ENCODE measurements at places on chromosomes 13 and 19.

GRCh38 chr19:50743537-50743936 lies 20.4 kb downstream of the CLEC11A start:
- no peak for DNase-seq

- no peak for DNase-seq
Observed at GRCh38 chr13:21336609-21337349, 122.3 kb downstream of the ZDHHC20 start.

DNA sequence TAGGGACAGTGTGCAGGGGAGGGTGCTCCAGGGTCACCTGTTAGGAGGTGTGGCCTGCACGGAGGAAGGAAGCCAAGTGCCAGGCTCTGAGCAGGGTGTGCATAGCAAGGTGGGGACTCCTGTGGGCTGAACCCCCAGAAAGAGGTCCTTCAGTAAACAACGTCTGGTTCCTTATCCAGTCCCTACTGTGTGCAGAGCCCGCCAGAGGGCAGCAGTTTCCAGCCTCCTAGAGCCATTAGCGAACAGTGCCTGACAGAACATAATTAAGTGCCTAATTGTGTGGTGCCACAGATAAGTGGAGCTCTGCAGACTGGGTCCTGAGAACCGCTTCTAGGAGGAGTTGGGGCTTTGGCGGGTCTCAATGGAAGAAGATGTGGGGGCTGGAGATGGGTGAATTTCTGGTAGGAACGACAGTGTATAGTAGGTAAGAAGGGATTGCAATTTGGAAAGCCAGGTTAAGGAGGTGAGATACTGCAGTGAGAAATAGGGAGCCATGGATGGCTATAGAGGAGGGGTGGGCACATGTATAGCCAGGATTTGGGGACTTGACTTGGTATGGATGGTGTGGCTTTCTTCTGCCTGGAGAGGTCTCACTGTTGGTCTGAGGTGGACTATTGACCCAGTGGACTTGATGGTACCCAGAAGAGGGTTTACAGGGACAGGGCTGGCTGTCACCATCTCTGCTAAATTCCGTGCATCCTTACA lies 323.1 kb downstream of the ZNF536 start:
- no peak for DNase-seq

DNA sequence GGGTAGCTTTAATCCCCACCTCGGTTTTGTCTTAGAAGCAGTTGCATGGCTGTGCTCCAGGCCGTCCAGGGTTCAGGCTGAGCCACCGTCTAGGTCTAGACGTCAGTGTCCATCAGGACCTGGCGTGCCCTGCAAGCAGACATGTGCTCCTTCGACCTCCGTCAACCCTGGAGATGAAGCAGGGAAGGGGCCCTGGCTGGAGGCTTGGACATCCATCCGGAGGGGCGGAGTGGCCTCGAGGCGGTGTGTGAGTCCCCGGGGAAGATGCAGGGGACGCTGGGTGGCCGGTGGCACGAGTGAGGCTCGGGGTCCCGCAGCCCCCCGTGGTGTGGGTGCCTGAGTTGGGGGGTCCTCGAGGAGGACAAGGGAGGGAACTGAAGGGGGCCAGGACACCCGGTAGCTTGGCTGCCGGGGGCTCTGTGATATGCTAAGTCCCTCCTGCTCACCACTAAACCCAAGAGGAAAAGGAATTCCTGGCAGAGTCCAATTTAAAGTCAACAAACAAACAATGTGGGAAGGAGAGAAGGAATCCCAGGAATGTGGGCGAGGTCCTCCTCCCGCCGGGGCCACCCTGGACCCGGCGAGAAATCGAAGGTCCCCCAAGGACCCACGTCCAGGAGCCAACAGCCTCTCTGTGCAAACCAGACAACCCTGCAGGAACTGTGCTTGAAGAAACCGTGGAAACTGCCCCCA lies 14.9 kb upstream of the PTBP1 start:
- DNase-seq: no peak

GRCh38 chr19:410243-410781 lies 1.4 kb upstream of the C2CD4C start:
- DNase-seq: no peak

DNA sequence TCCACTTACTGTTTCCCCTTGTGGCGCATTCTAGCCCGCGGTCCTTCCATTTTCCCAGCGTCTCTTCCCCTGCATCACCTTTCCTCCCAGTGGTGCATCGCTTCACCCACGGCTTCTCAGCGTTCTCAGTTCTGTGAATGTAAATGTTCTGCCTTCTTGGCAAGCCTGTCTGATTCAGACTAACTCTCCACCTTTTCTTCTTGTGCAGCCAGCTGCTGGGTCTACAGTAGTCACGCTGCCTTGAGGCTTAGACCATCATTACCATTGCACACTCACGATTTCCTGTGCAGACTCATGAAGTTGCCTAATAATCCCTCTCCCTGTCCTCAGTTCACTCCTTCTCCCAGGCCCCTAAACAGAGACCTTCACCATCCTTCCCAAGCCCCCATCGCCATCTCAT lies 75.0 kb downstream of the DHRS12 start:
- DNase-seq: peak; percentile 22

GRCh38 chr13:66313413-66313812 lies 916.7 kb downstream of the PCDH9 start:
- no peak for DNase-seq

DNA sequence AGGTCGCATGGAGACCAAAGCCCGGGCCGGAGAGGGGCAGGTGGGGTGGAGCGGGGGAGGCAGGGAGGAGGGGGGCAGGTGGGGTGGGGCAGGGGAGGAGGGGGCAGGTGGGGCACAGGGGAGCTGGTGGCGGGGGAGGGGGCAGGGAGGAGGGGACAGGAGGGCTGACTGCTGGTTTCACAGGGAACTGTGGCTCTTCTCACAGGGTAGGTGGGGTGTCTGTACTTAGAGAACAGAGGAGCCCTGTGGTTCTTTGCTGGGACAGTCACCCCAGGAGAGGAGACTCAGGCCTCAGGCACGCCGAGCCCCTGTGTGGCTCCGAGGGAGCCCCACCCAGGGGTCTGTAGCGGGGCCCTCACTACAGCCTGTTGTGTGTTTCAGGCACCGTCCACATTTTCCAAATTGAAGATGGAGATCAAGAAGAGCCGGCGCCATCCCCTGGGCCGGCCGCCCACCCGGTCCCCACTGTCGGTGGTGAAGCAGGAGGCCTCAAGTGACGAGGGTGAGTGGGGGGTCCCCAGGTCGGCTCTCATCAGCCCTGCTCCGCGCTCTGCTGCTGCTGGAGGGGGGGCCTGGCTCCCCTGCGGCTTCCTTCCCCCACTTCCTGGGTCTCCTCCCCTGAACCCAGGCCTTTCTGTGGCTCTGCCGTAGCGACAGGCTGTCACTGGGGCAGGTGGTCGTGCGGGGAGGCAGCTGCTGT lies 162.7 kb downstream of the KDM4B start:
- no peak for DNase-seq

DNA sequence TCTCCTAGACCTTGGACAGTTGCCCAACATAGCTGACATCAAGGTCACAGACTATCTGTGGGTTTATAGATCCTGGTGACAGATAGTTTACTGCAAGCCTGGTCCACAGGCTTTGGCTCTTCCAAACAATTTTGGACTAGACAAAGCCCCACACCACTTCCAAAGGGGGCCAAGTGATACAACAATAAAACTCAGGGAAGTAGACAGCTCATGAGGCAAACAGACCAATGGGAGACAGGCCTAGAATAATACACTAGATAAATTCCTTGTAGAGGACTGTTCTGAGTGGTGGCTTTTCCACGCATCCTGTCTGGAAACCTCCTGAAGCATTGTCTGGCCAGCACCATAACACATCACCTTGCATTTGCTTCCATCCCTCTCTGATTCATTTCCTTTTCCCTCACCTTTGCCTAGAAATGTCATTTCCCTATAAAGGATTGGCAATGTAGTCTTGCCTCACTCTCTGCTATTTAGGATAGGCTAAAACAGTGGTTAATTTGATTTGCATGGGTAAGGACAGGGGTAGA lies 284.2 kb downstream of the POU4F1 start:
- no peak for DNase-seq

GRCh38 chr13:48431431-48431830 lies 18.5 kb upstream of the LPAR6 start:
- no peak for DNase-seq

- peak; percentile 56 for DNase-seq
Observed at GRCh38 chr19:15223649-15224361, 8.4 kb downstream of the EPHX3 start.
